ENCODE measurements at places on chromosomes 7 and 10.

- no peak for DNase-seq
These were observed 21.2 kb downstream of the DMTF1 start for GRCh38 chr7:87173471-87173870.

DNA sequence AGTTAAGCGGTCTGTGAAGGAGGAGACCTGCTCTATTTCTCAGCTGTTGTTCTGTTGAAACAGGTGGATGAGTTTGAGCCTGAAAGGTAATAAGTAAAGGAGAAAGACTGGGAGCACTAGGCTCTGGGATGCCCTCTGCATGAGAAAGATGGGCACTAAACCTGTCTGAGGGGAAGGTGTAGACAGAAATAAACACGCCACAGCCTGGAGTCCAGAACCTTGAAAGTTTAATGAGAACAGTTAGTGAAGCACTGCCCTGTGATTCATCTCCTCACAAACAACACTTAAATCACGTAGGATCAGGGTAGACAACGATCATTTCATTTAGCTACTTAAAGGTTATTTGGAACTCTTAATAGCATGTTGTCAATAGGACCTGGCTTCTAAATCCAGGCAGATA is 193.1 kb downstream of the PHTF2 start:
- DNase-seq: no peak

DNA sequence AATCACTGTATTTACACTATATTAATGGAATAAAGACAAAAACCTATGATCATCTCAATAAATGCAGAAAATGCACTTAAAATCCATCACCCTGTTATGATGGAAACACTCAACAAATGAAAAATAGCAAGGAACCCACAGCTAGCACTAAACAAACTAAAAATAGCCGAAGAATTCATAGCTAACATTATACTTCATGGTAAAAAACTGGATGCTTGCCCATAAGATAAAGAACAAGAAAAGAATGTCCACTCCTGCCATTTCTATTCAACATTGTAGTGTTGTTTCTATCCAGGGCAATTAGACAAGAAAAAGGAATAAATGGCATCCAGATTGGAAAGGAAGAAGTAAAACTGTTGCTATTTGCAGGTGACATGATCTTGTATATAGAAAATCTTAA is 142.1 kb downstream of the STK31 start:
- DNase-seq: no peak

DNA sequence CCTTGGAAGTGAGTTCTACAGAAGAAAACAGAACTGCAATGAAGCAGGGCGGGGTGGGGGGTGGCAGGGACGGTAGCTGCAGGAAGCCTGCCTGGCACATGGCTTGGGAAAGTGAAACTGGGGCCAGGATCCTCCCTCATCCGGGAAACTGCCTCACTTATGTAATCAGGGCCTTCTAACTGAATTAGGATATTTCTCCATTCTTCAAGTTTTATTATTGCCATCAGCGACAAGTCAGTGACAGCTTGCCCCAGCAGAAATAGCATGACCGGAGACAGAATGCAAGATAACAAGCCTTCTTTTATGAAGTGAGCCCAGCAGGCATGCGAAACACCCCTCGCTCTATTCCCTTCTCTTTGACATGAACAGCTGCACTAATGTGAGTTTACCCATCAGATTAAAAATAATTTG is 77.5 kb upstream of the CACUL1 start:
- peak; percentile 35 for DNase-seq

GRCh38 chr10:18214691-18215563 is 74.7 kb downstream of the CACNB2 start:
- DNase-seq: peak; percentile 34

- DNase-seq: no peak
These were observed 585.2 kb upstream of the CELF2 start for GRCh38 chr10:10432296-10433035.

DNA sequence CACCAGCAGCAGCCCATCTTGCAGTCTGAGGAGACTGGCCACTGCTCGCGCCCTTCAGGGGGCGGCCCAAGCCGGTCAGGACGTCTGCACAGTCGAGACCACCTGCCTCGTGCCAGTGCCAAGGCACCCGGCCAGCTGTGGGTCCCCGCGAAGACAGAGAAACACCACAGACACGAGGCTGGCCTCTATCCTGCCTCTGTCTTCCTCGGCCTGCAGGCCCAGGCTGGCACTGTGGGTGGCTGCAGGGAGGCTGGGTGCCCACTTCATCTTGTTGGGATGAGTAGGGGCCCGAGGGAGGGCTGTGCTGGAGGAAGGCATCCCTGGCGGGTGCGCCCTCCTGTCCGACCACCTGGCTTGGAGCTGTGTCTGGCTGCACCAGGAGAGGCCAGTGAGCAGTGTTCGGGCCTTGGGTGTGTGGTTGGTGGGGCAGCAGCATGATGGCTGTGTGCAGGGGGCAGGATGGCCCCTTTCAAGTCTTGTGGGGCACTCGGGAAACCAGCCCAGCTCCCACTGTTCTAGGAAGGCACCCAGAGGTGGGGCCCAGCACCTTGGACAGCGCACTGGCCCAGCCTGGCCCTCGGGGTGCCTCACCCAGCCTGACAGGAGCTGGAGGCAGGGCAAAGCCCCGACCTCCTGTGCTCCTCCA is 7.3 kb downstream of the DPYSL4 start:
- no peak for DNase-seq

GRCh38 chr7:87575521-87575920 is 25.2 kb downstream of the ABCB1 start:
- no peak for DNase-seq

DNA sequence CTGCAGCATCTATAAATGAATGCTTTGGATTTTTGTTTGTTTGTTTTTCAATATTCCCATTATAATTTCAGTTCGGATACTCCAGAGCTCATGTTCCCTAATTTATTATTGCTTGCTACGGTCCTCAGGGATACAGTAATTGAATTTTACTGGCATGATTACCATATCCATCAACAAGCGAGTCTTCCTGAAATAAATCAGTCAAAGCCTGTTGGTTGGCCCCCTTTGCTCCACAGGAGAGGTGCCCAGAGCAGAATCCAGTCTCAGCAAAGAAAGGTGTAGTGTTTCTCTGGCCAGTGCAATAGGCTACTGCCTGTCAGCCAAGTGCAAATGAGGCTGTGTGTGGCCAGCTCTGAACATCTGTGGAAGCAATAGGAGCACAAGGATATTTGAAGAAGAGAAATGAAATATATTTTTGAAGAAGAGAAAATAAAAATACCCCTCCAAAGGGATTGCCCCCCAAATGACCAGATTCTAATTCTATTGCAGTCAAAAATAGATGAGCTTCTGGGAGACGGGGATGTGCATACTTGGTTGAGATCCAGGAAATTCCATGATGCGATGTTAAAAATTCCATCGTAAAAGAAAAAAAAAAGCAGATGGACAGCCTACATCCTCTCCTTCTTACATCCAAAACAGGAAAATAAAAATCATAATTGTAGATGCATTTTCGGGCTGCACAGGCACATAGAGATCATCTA is 18.1 kb downstream of the TRIL start:
- DNase-seq: no peak

DNA sequence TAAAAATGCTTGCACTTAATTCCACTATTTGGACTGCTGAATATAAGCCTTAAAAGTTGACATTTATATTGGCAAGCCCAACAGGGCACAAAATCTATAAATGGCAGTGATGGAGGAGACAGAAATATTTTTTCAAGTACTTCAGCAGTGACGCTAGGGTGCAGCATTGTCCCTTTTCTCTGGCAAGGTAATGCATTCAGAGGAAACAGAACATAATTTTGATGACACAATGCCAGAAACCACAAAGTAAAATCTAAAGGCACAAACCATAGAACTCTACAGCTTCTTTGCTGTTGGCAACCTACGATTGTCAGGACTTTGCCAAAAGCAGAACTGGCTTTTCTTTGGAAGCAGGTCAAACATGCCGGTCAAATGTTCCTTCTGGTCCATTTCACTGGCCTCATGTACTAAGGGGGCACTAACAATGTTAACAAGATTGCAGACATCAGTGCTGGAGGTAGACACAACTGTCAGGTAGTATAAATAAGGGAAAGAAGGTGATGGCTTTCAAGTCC is 30.9 kb upstream of the FAM133B start:
- no peak for DNase-seq

- DNase-seq: no peak
These were observed 19.0 kb upstream of the COL1A2 start for GRCh38 chr7:94375691-94376090.

DNA sequence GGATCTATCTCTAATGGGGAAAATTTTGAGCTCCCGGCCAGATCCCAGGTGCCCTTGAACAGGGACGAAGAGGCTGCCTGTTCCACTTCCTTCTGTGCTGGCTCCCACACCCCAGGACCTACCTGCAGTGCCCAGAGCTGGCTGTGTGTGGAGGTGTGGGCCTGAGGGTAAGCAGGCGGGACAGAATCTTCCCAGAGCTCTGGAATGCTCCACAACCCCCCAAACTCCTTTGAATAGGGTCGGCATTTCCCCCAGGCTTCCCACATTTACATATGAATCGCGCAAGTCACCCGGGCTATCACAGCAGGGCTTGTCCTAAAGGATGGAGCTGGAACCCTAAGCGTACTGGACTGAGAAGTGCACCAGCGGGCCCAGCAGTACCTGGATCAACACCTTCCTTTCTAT is 95.9 kb downstream of the DNMBP start:
- no peak for DNase-seq

DNA sequence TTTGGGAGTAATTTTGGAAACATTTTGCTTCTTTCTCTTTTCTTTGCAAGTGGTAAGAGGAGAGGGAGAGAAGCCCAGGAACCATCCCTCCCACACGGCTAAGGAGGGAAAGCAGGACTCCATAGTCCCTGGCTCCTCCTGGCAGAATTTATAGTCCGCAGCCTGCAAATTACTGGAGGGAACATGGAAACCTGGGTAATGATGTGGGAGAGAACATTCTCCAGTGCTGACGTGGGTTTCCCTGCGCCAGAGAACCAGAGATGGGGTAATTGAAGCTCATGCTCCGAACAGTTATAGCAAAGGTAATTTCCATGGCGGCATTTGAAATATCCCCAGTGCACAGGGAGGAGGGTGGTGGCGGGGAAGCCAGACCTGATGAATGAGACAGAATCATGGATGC is 320.4 kb downstream of the RPS24 start:
- no peak for DNase-seq
